ENCODE measurements at places on chromosomes 7 and 10.
A peak's percentile ranks its signal among the peaks of the same experiment; 100 is the strongest.

- peak; percentile 28 for DNase-seq
These were observed 309.7 kb downstream of the CSTF2T start for GRCh38 chr10:51389415-51390321.

DNA sequence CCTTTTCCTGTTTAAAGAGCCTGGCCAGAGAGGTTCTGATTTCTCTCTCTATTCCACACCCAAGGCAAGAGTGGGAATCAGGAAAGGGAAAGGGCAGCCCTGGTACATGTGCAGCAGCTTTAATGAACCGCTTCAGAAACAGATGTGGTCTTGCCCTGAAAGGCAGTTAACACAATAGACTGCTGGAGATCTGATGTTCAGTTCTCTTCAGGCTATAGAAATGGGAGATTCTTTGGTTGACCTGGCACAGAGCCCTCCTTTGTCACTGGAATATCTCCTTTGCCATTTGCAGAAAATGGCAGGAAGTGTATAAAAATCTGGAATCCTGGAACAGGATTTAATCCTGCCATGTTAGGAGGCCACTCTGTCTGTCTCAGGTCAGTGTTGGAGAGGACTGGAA, 36.3 kb upstream of the EXOC6 start:
- DNase-seq, result no peak

GRCh38 chr10:76681153-76681552, 956.5 kb downstream of the KCNMA1 start:
- no peak for DNase-seq

DNA sequence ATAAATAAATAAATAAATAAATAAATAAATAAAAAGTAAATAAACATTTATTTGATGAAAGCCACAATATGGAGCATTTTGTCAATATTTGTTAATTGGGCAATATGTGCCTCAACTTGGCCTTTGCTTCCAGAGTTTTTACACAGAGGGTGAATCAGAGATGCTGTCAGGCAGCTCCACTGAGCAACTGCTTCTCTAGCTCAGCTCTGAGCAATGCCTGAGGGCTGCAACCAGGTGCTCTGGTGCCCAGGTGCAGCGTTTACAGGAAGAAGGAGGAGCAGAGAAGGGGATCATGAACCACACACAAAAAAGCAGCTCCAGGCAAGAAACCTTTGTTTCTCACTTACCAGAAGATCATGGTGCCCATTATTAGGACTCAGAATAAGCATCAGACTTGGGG, 876.2 kb upstream of the AUTS2 start:
- DNase-seq, result no peak

DNA sequence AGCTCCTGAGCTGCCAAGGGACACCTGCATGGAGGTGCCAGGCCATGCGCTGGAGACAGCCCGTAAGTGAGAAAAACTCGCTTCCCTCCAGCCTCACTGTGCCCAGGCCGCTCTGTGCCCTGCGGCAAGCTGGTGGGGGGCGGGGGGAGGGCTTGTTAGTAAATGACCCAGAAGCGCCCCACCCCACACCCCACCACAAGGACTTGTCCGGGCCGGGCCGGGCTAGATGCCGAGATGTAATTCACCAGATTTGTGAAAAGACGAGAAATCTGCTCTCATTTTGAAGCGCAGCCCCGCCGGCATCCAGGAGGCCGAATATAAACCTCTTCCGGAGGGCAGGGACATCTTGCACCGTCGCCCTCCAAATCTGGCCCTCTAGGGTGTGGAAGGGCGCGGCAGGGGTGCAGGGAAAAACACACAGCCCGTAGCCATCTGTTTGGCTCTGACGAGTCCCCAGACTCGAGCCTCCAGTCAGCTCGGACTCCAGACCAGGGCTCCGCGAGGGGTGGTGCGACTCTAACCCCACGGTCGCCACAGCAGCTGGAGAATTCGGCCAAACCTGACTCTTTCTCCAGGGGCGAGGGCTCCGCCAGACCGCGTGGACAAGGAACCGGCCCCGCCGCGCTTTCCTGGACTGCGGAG, 14.8 kb downstream of the TLX1 start:
- no peak for DNase-seq

DNA sequence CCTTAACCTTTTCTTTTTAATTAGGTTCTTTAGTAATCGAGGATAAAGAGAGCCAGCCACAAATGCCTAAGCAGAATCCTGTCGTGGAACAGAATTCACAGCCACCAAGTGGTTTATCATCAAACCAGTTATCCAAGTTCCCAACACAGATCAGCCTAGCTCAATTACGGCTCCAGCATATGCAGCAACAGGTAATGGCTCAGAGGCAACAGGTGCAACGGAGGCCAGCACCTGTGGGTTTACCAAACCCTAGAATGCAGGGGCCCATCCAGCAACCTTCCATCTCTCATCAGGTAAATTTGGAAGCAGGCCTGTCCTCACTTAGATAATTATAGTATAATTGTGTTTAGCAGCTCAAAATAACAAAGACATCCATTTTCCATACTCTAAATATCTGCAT, 94.6 kb downstream of the TRIM24 start:
- no peak for DNase-seq

- no peak for DNase-seq
These were observed 516.7 kb upstream of the CELF2 start for GRCh38 chr10:10500937-10501336.

DNA sequence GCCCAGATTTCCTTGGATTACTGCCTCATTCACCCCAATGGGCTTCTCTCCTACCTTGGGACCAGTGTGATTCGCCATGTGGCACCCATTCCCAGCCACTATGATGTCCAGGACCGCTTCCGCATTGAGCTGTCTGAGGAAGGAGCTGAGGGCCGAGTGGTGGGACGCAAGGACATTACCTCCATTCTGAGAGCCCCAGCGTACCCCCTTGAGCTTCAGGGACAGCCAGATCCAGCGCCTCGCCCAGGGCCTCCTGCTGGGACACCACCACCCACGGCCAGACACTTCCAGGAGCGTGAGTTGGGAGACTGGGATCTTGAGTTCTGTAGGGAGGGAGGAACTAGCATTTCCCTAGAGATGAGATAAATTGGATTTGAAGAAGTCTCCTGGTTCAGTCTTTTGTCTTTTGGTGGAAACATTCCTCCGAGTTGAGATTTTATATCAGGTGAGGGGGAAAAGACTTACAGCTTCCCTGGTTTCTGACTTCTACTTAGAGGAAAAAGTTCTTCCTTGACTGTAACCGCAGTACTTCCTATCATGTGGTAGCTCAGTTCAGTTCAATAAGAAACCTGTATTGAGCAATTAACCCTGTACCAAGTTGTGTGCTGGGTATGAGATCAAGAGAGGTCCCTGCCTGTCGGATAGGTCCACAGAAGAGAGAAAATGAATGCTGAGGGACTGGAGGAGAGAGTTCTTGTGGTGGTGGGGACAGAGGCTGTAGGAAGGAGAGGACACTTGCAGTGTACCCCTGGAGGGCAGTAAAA, 1.3 kb downstream of the MOSPD3 start:
- no peak for DNase-seq

- no peak for DNase-seq
These were observed 46.3 kb upstream of the SHH start for GRCh38 chr7:155858521-155859061.

DNA sequence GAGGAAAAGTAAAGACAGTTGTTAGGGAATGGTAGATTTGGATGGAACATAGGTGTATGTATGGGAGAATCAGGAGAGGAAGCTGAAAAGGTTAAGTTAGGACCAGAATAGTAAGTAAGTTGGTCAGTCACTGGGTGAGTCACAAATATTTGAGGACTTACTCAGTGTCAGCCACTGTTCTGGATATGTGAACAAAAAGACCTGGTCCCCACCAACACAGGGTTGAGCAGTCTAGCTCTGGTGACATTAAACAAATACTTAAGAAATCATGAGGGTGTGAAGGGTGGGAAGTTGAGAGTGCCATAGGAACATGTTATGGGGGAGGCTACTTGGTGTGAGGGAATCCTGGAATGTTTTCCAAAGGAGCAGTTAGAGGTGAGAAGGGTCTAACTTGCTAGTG, 246.9 kb downstream of the PTEN start:
- DNase-seq, result peak; percentile 46

GRCh38 chr7:101163279-101164070, 1.9 kb downstream of the VGF start:
- no peak for DNase-seq

GRCh38 chr10:24463611-24464426, 254.9 kb downstream of the KIAA1217 start:
- peak; percentile 87 for DNase-seq

DNA sequence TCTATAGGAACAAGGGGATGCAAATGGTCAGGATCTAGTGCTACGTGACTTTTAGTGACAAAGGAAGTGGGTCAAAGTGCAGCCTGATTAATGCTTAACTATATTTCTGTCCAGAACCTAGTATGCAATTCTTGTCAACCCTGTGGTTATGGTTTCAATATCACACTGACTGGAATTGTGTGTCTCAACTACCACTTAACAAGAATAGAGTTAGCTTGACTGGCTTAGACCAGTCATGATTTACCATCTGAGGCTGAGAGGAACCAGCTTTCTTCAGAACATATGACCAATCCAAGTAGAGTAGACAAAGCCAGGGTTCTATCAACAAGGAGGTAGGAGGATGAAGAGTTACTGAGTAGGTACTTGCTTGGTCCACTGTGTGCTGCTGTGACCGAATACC, 54.4 kb downstream of the MYPN start:
- DNase-seq, result no peak

GRCh38 chr10:102505462-102506115, 1.8 kb downstream of the SUFU start:
- no peak for DNase-seq

- no peak for DNase-seq
These were observed 313.4 kb downstream of the CXCL12 start for GRCh38 chr10:44071479-44071878.

DNA sequence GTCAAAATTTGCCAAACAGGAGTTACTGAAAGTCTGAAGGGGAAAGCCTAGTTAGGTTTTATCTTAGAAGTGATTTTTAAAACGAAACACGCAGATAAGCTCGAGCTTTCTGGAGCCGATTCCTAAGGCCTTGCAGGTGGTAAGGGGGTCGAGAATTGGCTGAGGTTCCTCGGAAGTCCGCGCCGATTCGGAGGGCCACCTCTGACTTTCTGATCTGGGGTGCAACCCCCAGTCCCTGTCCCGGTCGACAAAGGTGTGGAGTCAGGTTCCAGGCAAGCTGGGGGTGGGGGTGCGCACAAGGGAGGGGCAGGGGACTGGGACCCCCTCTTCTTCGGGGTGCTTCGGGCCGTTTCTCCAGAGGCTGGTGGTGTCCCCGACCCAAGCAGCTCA, 701 bp upstream of the CUL1 start:
- no peak for DNase-seq
